ENCODE measurements at places on chromosomes 11 and 22. TPM values are rescaled to one million over a fixed set of nuclear protein-coding genes. Genes with fewer than 3 reads are reported as not detected.

DNA sequence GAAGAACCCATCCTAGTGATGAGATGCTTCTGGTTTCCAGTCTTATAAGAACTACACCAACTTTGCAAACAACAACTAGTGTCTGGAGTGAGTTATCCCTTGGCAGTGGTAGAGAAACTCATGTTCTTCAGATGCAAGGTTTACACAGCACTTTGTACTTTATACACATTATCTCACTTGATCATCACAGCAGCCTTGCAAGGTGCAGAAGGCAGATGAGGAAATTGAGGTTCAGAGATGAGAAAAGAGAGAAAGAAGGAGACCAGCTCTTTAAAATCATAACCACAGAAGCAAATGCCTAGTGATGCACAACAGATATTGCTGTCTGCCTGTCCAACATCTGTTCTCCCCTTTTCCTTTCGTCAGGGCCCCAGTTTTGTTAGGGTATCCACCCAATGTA, 16.7 kb upstream of the CD44 start:
- no peak for DNase-seq

B4GALNT4 gene
- 179 TPM for total RNA-seq

FXYD6 gene
- 113 TPM for total RNA-seq

- no peak for DNase-seq
Measured at GRCh38 chr11:128610721-128611617, 23.6 kb upstream of the ETS1 start.

GRCh38 chr11:30581675-30582074, 4.5 kb downstream of the MPPED2 start:
- no peak for DNase-seq

FAM83F gene
- total RNA-seq, result 2.8 TPM

DNA sequence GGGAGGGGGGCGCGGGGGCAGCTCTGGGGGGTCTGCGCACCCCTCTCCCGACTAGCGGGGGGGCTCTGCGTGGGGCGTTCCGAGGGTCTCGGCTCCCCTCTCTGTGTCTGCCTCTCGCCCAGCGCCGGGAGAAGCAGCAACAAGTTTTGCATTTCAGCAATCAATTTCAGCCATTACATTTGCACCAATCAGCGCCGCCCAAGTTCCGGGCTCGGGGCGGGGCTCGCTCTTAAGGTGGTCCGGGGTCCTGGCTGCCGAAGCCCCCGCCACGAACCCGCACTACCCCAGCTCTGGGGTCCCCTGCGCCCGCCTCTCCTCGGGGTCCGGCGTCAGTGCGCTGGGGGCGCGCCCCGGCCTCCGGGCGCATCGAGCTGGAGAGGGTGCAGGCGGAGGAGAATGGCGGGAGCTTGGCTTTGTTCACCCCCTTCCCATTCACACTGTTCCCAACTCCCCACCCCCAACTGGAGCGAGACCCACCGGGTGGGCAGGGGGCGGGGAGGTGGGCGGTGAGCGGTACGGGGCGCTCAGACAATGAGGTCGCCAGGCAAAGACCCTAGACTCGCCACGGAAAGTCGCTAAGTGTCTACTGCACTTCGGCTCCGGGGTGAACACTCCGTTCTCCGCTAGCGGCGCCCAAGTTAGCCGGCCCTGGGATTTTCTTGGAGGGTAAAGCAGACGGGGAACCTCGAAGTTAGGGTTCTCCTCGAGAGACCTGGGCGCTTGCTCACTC, at the start of gene MN1:
Gene MN1 (minus strand): TSS at position 141 of the 730 bp plus-strand sequence. CDS start 1,213 bp downstream, outside the sequence.
- peak; percentile 66 for DNase-seq
